ENCODE measurements at places on chromosomes 2 and 18. TPM values are rescaled to one million over a fixed set of nuclear protein-coding genes. Genes with fewer than 3 reads are reported as not detected.

DNA sequence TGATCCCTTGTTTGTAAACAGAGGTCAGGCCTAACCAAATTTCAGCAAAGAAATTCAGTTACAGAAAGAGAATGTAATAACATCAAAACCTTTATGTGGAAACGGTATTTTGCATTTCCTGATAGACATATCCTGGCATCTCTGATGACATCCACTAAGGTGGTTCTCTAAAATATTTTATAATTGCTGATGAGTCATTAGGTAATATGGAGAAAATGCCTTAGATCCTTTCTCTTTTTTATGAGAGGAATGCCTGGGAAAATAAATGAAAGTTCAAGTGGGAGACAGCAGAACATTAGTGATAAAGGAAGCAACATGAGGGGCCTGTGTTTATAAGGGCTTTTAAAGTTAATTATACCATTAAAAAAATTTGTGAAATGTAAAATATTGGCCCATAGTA is 72.6 kb downstream of the PLCL1 start:
- no peak for DNase-seq

DNA sequence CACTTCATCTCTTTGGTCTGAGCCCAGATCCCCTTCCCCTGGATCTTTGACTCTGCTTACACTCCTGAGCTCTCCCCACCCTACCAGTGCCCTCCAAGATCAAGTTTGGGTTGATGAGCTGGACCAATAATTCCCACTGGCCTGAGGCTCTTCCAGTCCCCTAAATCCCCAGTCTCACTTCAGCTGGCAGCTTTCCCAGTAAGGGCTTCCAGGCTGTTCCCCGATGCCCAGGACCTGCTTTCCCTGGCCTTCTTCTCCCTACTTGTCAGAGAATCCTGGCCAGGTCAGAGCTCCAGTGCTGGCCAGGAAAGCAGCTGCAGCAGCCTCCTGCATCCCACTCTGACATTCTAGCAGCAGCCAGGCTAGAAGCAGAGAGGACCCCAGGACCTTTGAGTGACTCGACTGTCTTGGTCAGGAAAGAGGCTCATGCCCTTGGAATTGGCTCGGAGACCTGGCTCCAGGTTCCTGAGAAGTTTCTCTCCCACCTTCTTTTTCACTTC is 3.5 kb downstream of the WNT6 start:
- no peak for DNase-seq

The RASGRP3 gene
- total RNA-seq = 9.9 TPM

The DNAJC27 gene
- total RNA-seq = 14.6 TPM
